Astrocyte (in vitro differentiated cells and primary cell): ENCODE measurements at places on chromosomes 11 and 22.

DNA sequence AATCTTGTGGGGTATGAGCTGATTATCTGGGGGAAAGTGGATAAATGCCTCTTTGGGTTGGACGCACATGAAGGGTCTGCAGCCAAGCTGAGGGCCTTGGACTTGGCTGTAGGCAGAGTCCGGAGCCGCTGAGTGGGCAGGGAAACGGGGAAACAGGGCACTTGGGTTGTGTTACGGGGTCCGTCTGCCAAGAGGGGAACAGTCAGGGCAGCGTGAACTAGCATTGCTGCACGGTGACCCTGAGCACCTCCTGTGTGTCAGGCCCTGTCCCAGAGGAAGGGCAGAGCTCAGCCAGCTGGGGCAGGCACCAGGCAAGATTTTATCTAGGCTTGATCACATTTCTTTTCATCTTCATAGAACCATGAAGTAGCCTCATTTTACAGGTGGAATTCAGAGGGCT lies 11.9 kb downstream of the FAM83F start:
- no peak for DNase-seq

GRCh38 chr22:23494930-23495266 lies 85.2 kb downstream of the IGLL1 start:
- no peak for DNase-seq

- DNase-seq: no peak
These were observed 64.1 kb downstream of the C11orf87 start for GRCh38 chr11:109486129-109486528.

DNA sequence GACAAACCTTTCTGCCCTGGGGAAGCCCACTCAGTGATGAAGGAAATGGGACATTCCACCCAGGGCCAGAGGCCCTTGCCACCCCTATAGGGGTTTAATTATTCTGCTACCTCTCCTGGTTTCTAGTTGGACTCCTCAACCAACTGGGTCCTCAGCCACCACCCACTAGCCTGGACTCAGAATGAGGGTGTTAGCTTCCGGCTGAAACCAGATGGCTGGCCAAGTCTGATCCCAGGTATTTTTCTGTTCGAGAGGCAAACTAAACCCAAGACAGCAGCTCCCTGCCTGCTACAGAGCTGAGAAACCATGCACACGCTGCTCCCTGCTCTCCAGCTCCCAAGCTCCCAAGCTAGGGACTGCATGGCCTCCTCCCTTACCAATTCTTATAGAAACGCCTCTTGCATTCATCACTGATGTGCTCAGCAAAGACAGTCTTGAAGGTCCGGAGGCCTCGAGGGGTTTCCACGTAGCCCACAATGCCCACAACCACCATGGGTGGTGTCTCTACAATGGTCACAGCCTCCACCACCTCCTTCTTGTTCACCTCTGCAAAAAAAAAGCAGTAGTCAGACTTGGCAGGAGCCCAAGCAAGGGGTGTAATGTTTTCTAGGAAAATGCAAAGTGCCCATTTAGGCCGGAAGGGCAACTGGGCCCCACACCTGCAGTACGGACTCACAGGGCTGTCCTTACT lies 2.2 kb downstream of the RPL3 start:
- DNase-seq: no peak

GRCh38 chr11:68312780-68313573 lies 586 bp downstream of the LRP5 start:
- DNase-seq: no peak

GRCh38 chr11:65430406-65431217 lies 8.0 kb downstream of the NEAT1 start:
- DNase-seq: peak; percentile 42

DNA sequence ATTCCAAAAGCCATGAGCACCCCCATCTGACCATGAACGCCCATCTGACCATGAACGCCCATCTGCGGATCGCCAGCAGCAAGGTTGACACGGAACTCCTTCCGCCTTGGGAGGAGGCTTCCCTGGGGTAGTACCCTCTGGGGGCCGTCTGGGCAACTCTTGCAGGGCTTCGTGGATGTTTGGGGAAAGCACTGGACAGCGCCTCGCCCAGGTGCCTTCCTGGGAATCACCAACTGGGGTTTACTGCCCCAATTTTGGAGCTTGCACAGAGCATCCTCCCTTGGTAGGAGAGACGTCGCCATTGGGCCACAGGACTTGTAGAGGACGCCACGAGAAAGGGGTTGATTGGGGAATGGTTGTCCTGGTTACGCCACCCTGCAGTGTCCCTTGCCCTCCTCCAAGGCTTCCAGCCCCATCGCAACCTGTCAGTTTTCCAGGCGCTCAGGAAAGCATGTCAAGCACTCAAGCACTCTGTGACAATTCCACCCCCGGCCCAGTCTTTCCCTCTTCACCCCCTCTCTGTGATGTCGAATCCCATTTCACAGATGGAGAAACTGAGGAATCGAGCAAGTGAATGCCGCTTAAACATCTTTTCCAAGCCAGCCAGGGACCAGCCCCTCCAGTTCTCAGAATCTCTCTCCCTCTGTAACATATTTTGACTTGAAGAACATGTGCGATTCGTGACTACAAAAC lies 914 bp upstream of the PRDM11 start:
- peak; percentile 22 for DNase-seq
